ENCODE measurements at places on chromosomes 13 and 19.
A peak's percentile ranks its signal among the peaks of the same experiment; 100 is the strongest.

DNA sequence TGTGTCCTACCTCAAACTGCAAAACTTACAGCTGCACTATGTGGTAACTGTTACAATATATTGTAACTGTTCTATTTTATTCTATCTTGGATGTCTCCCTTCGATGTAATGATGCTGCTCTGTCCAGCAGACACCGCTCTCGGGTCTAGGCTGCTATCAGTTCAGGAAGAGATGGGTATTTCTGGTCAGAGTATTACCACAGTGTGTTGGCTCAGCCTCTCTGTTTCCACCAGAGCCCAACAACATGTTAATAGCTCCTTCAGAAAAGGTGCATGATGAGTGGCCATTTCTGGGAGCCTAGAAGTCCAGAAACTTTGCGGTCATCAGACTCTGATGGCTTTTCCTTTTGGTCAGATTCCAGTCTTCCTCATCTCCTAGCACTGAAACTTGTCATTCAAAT, 35.9 kb upstream of the IGFL1 start:
- peak; percentile 68 for DNase-seq

GRCh38 chr13:113456116-113456702, 2.9 kb upstream of the ADPRHL1 start:
- no peak for DNase-seq

DNA sequence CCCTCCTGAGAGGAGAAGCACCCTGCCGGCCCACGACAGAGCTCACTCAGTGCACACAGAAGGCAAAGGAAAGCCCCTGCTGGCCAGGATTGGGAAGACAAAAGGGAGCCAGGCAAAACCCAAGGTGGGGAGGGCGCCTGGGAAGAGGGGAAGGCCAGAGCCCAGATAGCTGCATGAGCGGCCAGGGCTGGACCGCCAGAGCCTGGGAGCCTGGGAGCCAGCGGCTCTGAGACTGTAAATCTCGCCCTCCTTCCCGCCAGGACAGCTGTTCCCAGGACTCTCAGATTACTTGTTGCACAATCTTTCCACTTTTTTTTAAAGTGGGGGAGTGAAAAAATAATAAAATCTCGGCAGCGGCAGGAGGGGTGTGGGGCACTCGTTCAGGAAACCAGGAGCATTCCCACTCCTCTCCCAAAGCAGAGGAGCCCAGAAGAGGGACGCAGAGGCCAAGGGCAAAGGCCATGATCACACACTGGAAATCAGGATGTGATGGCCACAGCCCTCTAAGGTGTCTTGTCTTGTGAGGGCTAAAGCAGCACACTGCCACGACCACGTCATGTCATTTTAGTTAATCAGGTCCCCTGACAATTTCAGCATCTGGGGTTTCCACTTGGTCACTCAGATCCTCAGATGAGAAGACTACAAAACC, 19.6 kb upstream of the EPHX3 start:
- DNase-seq: peak; percentile 38

DNA sequence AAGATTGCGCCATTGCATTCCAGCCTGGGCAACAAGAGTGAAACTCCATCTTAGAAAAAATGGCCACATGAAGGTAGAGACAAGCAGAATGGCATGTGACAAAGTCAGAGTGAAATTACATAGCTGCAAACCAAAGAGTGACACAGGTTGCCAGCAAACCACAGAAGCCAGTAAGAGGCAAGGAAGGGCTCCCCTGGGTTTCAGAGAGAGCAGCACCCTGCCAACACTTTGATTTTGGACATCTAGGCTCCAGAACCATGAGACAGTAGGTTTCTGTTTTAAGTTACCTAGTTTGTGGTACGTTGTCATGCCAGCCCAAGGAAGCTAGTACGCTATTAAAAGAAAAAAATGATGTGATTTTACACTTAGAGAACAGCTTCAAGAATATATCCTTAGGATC, 1.9 kb downstream of the NLRP4 start:
- DNase-seq: no peak

- DNase-seq: peak; percentile 2
Measured at GRCh38 chr19:28349604-28350003, 863.3 kb downstream of the UQCRFS1 start.

GRCh38 chr19:42132851-42133528, 744 bp upstream of the POU2F2 start:
- peak; percentile 77 for DNase-seq

- no peak for DNase-seq
Measured at GRCh38 chr19:45553464-45553863, 31.1 kb downstream of the OPA3 start.

DNA sequence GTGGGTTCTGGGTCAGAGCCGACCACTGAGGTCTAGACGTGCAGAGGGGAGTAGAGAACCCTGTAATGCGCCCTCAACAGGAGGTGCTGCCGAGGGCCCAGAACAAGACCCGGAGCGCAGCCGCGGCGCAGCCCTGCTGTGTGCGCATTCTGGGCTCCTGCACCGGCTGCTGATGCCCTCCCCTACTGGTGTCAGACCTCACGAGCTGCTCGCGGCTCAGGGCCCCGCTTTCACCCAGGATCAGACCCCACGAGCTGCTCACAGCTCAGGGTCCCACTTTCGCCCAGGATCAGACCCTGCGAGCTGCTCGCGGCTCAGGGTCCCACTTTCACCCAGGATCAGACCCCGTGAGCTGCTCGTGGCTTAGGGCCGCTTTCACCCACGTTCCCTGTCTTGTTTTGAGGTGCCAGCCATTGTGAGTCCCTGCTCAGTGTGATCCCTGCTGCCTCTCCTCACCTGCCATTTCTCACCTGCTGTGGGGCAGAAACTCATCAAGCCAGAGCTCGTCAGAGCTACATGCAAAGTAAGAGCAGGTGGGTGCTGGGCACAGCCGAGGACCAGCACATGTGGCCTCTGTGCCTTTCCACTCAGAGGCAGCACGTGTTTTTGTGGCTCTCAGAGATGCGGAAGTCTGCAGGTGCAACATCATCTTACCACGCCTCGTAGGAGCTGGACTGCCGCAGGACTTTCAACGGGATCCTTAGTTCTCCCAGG, 47.0 kb upstream of the C13orf46 start:
- DNase-seq: no peak

- no peak for DNase-seq
Measured at GRCh38 chr19:16040642-16041041, 35.7 kb upstream of the TPM4 start.

DNA sequence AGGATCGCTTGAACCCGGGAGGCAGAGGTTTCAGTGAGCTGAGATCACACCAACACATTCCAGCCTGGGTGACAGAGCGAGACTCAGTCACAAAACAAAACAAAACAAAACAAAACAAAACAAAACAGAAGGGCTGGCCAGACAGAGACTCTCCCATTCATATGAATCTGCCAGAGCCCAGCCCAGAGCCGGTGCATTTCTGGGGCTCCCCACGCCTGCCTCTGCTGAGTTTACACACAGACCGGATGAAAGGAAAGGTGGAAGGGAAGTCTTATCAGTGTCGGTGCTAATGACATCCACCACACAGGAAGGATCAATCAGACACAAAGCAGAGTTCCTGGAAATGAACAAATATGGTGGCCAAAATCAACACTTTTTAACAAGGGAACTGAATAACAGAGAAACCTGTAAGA, 6.8 kb downstream of the TRAPPC6A start:
- DNase-seq: peak; percentile 71

DNA sequence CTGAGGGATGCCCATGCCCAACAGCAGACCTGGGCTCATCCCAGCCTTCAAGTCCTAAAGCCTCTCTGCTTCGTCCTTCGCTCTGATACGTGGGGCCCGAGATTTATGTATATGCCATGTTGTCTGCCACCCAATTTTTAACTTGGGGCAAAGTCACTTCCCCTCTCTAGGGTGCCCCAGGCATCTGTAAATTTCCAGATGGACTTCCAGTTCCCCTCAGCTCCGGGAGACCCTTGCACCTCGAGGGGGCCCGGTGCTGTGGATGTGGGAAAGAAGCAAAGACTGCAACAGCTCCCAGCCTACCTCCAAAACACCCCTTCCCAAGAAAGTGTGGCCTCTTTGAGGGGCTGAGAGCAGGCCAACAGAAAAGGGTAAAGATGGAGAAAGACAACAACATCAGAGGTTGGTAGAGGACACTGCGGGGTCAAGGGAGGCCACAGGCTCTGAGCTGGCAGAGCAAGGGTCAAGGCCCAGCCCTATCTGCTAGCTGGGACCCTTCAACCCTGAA, 97.4 kb downstream of the STK24 start:
- DNase-seq: no peak

- no peak for DNase-seq
Measured at GRCh38 chr13:30659980-30660379, 42.3 kb downstream of the USPL1 start.

DNA sequence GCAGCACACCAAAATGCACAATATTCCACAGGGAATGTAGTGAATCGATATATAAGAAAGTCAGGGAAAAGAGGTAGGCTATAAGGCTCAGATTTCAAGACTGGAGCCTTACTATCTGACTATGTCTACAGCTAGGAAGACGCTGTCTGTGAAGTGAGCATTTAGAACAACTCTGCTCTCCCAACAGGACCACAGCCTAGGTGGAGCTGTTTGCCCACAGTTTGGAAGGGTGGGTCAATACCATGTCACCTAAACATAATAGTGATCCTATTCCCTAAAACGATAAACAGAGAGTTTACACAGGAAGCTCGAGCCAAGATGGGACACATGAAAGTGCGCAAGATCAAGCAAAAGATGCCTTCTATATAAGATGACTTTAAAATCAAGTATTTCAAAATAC, 2486.0 kb upstream of the PCDH20 start:
- DNase-seq: no peak
